Caco-2 (cell line): ENCODE measurements at places on chromosomes 5 and 9.
A peak's percentile ranks its signal among the peaks of the same experiment; 100 is the strongest.

DNA sequence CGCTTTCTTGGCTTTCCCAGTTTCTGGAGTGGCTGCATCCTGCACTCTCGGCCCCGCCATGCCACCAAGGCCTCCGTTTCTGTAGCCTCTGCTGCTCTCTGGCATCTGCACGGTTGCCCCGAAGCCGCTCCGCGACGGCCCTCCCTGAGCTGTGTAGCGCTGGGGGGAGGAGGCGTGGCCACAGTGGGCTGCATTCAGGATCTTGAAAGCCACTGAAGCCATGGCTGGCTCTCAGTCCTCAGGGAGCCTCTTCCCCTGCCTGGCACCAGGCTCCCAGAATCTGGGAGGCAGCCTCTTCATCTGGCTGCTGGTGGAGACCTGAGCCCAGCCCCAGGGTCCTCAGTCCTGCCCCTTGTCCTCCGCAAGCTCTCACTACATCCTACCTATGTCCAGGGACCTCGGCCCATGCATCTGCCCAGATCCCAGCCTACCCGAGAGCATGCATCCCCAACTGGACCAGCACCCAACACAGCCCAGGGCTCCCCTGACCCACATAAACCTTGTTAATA lies 25.1 kb downstream of the PAEP start:
- no peak for DNase-seq

DNA sequence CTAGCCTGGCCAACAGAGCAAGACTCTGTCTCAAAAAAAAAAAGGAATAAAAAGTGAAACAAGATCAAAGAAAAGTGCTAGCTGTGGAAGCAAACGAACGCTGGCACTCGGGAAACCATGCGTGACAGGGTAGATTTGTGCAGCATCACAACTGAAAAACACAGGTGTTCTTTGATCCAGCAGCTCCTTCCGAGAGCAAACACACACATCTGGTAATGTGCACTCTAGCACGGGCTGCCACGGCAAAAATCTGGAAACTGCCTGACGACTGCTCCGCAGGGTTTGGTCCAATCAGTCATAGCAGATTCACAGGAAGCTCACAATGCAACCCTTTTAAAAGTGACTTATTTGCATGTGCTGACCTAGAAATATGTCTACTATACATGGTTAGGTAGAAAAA lies 80.0 kb downstream of the SYK start:
- DNase-seq: no peak

GRCh38 chr5:147708708-147709107 lies 73.8 kb downstream of the JAKMIP2 start:
- DNase-seq: no peak

DNA sequence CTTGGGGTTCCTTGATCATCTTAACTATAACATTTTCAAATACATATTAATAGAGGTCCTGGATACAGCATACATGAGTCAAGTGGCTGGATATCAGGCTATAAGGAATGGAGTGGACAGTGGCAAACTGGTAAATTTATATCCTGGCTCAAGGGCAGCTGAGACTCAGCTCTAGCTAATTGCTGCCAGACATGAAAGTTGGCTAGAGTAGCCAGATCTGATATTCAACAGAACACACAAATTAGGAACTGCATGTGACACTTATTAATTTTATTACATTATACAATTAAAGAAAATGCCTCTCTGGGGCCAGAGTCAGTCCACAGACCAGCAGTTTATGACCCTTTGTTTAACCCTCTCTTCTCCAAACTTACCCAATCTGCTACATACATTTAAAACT lies 206.5 kb downstream of the KCTD16 start:
- DNase-seq: no peak

DNA sequence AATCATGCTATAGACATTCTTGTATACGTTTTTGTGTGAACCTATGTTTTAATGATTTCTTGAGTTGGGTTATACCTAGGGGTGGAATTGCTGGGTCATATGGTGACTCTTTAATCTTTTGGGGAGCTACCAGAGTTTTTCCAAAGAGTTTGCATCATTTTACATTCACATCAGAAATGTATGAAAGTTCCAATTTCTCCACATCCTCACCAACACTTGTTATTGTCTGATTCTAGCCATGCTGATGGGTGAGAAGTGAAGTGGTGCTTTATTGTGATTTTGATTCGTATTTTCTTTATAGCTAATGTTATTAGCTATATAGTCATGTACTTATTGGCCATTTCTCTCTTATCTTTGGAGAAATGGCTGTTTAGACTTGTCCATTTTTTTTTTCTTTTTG lies 18.1 kb downstream of the OCLN start:
- DNase-seq: no peak

- DNase-seq: no peak
These were observed 4.2 kb upstream of the HAVCR2 start for GRCh38 chr5:157113002-157113401.

- no peak for DNase-seq
These were observed 1272.3 kb upstream of the CDH9 start for GRCh38 chr5:28310696-28311095.

DNA sequence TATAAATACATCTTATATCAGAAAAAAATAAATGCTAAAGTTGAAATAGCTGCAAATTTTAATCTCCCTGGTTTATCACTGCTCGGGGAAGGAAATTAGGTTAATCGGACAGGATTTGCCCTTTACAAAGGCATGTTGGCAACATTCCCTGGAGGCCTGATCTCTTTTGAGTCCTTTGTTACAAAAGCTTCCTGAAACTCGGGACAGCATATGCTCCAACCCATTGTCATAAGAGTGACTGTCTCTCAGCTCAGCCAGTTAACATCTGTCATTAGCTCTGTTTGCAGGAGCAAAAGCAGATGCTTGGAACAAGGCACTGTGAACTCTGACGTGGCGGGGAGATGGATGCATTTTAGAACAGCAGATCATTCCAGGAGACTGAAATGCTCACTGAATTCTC lies 80.6 kb downstream of the MYO10 start:
- DNase-seq: no peak

GRCh38 chr5:181191526-181192336 lies 13.3 kb downstream of the TRIM7 start:
- DNase-seq: peak; percentile 96

GRCh38 chr9:130120832-130121231 lies 51.4 kb upstream of the NCS1 start:
- DNase-seq: no peak

DNA sequence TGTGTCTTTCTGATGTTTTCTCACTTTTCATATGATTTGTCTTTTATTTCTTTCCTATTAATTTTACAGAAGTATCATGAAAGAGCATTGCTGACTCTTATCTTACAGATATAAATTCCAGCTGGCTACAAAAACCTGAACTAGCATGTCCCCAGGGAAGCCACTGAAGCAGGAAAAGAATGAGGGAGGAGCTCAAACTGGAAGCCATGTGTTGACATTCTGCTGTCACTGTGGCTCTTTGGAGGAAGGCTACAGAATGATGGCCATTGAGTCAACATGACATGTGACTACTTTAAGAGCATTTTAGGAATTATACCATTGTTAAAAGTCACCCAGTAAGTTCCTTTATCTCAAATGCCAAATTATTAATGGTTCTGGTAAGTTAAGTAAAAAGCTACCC lies 638.3 kb upstream of the DMAC1 start:
- DNase-seq: peak; percentile 39

GRCh38 chr9:105191508-105192121 lies 52.8 kb upstream of the SLC44A1 start:
- no peak for DNase-seq

GRCh38 chr5:124932791-124933600 lies 186.6 kb upstream of the ZNF608 start:
- DNase-seq: no peak

DNA sequence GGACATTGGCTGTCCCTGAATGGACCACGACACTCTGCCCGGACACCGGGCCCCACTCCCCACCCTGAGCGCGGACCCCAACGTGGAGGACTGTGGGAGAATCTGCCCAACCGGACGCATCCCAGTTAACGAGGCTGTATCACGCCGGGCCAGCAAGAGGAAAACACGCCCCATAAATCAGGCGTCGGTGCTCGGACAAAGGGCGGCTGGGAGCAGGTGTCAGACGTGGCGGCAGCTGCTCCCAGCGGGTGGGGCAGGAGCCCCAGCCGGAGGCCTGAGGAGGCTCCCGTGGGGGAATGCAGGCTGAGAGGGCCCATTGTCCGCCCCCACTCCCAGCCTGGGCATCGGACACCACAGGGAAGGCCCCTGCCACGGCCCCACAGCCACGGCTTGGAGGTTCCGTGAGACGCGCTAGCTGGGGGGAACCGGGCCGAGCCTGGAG lies 19.2 kb downstream of the NOTCH1 start:
- peak; percentile 40 for DNase-seq

- DNase-seq: no peak
These were observed 5.6 kb upstream of the IARS1 start for GRCh38 chr9:92299116-92299515.

GRCh38 chr9:91179237-91180138 lies 182.2 kb downstream of the AUH start:
- no peak for DNase-seq

DNA sequence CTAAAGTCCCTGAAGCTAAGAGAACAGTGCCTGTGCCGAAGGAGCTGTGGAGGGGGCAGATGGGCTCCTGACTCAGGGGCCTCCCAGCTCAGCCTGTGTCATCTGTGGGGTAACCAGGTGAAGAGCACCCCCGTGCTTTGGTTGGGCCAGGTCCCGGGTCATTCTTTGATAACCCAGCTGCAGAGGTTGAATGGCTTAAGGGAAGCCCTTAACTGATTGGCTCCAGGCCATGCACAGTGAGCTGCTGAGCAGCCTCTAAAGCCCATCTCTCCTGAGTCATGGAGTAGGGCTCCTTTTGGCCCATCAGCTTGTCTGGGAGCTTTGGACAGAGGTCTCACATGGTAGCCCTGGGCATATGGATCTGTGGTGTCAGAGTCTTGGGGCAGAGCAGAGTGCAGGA lies 28.7 kb downstream of the COL27A1 start:
- DNase-seq: no peak

DNA sequence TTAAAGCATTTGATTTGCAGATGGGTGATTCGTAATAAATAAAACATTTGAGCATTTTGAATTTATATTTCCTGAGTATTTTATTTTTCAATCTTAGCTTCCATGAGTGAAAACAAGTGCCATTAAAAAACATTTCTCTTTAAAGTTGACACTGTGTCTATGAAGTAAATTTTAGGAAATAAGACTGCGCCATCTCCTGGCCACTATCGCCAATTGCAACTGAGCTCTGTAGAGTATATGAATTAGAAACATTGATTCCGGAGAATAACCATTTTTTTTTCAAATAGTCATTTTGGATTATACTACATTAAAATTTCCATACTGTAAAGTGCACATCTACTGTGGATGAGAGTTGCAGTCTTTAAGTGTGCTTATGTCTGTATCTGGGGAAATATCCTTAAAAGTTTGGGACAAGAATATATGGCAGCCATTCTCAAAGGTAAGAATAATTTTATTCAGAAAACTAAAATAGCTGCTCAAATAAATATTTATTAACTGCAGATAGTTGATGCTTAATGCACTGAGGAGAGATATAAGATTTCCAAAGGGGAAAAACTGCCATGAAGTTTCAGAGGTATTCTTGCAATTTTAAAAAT lies 5.9 kb downstream of the DMRTA1 start:
- peak; percentile 33 for DNase-seq

DNA sequence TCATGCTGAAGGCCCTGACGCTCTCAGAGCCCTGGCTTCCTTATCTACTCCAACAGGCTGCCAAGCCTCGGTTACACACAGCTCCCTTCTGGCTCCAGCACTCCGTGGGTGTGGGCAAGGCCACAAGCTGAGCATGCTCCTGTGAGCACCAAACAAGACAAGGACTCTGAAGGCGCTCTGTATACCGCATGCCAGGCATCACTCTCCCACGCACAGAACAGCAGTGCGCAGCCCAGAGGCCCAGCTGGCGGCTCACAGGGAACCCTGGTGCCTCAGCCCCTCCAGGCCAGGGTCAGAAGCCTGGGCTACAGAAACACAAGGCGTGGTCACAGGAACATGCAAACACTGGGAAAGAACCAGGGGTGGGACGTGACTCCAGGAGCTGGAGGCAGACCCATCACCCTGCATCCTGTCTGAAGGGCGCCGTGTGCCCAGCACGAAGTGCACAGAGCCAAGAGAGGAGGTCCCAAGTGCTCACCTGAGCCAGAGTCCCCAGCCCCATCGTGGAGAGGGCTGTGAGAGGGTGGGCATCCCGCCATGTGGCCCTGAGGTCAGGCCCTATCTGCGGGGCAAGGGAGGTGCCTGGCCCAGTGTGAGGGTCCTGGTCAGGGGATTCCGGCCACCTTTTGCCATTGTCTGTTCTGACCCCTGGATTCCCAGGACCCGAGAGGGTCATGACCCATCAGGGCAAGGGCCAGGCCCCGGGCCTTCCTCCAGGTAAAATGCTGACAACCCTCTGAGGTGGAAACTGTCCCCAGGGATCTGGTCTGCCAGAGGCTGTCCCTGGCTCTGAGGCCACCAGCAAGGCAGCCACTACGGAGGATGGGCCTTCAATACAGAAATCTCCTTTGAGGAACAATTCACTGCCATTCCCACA lies 54.7 kb downstream of the COL23A1 start:
- DNase-seq: no peak

DNA sequence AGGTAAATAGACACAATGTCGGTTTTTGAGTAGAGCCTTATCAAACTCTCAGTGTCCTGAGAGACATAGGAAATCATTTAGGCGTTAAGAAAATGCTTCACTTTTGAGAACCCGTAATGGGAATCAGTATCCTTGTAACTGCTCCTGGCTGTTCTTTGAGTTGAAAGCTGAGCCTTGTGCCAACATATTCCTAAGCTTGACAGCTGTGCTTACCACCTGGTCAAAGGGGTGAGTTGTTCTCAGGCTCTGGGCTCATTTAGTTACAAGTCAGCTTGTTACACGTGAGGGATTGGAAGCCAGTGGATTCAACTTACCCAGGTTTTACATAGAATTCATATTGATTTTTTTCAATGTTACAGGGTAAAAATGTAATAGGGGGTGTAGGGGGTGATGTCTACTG lies 145.9 kb downstream of the GABRB2 start:
- DNase-seq: no peak

DNA sequence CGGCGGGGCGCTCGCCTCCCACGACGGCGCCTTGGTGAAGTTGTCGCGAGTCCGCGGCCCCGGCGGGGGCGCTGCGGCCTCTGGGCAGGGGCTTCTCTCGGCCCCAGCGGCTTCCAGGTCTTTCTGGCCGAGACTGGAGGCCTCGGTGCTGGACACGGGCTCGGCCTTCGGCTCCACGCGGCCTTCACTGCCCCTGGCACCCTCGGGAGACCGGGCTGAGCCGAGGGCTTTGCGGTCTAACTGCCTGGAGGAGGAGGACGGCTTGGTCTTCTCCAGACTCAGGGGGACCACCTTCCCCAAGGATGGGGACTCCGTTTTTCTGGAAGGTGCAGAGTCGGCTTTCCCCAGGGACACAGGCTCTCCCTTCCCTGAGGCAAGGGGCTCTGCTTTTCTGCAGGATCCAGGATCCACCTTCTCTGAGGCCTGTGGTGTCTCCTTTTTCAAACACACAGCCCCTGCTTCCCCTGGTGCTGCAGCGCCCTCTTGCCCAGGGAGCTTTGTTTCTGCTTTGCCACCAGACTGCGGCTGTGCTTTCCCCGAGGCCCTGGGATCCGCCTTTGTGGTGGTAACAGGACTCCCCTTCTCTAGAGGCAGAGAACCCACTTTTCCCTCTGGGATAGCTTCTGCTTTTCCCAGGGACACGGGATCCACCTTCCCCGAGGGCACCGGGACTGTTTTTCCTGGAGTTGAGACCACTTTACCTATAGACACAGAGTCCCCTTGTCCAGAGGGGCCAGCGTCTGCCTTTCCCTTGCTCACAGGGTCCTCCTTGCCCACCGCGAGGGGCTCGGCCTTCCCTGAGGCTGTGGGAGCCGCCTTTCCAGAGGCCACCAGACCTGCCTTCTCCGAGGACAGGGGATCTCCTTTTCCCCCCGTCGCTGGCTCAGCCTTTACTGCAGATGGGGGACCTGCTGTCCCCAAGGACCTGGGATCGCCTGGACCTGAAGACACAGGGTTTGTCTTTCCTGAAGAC lies 12.3 kb downstream of the GPRIN1 start:
- DNase-seq: no peak
